Renal cortical epithelial cell (primary cell): ENCODE measurements at places on chromosomes 4 and X.
A peak's percentile ranks its signal among the peaks of the same experiment; 100 is the strongest.

- DNase-seq, result no peak
Measured at GRCh38 chr4:14087459-14087858, 459.9 kb upstream of the BOD1L1 start.

DNA sequence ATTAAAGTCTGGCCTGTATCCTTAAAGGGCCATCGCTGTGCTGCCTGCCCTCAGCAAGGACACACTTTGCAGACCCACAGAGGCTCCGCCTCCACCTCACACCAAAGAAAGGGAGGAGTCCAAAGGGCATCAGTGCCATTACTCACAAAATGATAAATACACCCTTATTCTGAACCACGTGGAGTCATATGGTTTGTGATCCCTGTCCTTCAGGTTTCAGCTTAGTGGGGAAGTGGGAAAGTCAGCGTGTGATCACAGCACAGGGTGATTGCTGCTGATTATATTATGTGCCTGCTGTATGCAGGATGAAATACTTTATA is 35.9 kb upstream of the MSANTD1 start:
- DNase-seq, result no peak

DNA sequence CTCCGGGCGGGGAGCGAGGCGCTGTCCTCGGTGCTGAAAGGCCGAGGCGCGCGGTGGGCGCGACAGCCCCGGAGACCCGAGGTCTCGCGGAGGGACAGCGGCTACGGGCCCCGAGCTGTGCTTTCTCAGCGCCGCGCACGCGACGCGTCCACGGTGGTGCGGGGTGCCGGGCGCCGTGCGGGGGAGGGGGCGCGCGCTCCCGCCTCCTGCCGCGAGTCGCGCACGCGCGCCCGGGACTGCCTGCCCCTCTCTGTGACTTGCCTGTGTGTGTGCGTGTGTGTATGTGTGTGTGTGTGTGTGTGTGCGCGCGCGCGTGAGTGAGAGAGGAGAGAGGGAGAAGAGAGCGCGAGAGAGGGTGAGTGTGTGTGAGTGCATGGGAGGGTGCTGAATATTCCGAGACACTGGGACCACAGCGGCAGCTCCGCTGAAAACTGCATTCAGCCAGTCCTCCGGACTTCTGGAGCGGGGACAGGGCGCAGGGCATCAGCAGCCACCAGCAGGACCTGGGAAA is at the start of gene GRIA2:
TSS of gene GRIA2 (plus strand) at position 358 of the 511 bp plus-strand sequence. CDS start 315 bp downstream, outside the sequence.
- no peak for DNase-seq

DNA sequence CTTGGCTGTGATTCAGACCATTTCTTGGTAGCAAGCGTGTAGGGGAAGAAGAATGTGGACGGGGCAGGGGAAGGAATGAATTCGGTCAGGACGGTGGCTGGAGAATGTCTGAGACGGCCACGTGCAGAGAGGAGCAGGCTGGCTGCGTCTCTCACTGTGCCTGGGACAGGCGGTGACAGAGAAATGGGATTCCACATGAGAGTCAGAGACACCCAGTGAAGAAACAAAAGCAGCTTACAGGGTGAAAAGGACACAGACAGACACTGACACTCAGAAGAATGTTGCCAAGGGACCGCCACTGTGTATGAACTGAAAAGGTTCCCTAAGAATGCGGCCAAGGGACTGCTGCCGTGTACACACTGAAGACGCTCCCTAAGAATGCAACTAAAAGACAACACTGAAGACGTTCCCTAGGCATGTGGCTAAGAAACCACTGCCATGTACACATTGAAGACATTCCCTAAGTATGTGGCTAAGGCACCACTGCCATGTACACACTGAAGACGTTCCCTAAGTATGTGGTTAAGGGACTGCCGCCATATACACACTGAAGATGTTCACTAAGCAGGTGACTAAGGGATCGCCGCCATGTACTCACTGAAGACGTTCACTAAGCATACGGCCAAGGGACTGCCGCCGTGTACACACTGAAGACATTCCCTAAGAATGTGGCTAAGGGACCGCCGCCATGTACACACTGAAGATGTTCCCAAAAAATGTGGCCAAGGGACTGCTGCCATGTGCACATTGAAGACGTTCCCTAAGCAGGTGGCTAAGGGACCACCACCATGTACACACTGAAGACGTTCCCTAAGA is 49.1 kb downstream of the DHRSX start:
- DNase-seq, result peak; percentile 7

DNA sequence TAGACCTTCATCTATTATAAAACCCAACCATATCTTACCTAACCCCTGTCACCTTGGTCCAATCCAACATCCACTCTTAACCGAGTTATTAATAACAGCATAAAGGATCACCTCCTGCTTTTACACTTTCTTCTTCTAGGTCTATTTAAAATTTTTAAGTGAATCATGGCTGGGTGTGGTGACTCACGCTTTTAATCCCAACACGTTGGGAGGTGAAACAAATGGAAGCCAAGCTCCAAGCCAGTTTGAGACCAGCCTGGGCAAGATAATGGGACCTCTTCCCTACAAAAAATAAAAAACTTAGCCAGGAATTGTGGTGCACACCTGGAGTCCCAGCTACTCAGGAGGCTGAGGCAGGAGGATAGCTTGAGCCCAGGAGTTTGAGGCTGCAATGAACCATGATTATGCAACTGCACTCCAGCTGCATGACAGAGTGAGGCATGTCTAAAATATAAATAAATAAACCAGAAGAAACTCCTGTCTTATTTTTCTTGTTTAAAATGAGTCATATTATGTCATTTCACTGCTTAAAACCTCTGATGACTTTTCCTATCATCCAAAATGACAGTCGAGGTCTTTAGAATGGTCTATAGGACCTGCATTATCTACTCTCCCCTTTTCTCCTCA is 188.4 kb downstream of the GASK1B start:
- no peak for DNase-seq

- peak; percentile 40 for DNase-seq
Measured at GRCh38 chr4:95092766-95093165, 335.0 kb downstream of the BMPR1B start.

DNA sequence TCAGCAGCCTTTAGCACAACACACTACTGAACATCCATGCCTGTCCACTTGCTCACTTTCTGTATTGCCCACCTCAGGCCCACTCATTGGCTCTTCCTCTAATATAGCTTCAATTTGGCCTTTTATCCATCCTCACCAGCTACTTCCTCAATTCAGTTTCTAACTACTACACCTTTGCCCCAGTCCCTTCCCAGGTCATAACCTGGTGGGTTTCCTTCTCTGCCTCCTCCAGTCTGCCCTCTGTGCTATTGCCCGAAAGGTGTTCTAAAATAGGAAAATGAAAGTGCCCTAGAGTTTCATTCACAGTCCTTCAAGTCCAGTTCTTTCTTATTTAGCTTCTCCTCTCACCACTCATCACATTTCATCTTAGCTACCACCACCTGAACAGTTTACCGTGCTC is 23.1 kb downstream of the MOSPD2 start:
- DNase-seq, result no peak

- DNase-seq, result no peak
Measured at GRCh38 chr4:112053825-112054350, 91.4 kb upstream of the FAM241A start.

GRCh38 chr4:86569103-86569870 is 24.8 kb upstream of the PTPN13 start:
- no peak for DNase-seq

GRCh38 chrX:69120476-69120875 is 44.8 kb downstream of the PJA1 start:
- no peak for DNase-seq

- no peak for DNase-seq
Measured at GRCh38 chr4:79906303-79906702, 166.7 kb downstream of the ANTXR2 start.

- DNase-seq, result no peak
Measured at GRCh38 chr4:145690610-145691009, 10.7 kb downstream of the C4orf51 start.

DNA sequence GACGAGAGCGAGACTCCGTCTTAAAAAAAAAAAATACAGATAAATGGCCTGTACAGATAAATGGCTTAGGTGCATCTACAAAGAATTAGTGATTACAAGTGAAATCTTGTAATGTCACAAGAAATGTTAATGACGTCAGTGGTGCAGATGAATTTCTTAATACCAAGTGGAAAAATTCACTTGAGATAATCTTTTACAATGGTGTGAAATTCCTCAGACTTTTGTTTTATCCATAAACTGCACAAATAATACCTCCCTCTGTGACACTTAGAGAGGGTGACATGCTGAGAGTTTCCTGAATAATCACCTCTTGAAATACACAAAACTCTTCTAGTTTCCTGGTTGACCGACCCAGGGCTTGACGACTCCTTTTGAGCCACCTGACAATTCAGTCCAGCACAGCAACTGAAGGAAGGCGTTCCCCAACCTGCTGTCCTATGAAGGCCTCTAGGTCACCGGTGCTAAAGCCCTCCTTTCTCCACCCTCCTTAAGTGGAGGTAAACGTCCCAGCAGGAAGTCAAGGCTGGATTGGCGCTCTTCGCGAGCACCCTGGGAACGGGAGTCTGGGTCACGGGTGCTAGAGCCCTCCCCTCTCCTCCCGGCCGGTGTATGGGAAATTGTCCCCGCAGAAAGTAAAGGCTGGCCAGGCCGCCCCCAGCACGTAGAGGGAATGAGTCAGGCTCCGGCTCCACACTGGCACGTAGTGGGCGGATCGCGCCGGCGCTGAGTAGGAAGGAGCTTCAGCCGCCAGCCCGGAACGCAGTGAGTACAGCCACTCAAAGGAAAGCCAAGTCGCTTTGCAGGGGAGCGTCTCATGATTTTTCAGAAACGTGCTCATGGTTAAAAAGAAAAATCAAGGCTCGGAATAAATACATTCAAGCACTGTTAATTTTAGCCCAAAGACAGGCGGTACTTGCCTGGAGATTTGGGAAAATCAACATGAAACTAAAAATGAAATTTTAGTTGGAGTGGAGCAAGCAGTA is at the start of gene TMEM144:
TSS of gene TMEM144 (plus strand) at position 662 of the 983 bp plus-strand sequence. CDS start 2,182 bp downstream, outside the sequence.
- peak; percentile 88 for DNase-seq

DNA sequence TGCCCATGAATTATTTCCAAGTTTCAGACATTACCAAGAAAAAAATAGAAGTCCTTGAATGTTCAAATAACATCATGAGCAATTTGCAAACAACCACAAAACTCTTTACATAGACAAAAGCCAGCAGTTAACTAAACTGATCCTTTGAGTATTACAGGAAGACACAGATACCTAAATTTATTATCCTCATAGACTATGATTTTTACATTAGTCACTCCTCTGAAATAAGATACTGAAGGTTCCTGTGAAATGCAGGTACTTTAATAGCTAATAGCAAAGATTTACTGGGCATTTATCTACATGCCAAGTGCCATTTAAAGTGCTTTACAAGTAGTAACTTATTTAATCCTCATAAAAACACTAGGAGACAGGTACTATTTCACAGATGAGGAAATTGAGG is 37.7 kb downstream of the GPR82 start:
- DNase-seq, result no peak

DNA sequence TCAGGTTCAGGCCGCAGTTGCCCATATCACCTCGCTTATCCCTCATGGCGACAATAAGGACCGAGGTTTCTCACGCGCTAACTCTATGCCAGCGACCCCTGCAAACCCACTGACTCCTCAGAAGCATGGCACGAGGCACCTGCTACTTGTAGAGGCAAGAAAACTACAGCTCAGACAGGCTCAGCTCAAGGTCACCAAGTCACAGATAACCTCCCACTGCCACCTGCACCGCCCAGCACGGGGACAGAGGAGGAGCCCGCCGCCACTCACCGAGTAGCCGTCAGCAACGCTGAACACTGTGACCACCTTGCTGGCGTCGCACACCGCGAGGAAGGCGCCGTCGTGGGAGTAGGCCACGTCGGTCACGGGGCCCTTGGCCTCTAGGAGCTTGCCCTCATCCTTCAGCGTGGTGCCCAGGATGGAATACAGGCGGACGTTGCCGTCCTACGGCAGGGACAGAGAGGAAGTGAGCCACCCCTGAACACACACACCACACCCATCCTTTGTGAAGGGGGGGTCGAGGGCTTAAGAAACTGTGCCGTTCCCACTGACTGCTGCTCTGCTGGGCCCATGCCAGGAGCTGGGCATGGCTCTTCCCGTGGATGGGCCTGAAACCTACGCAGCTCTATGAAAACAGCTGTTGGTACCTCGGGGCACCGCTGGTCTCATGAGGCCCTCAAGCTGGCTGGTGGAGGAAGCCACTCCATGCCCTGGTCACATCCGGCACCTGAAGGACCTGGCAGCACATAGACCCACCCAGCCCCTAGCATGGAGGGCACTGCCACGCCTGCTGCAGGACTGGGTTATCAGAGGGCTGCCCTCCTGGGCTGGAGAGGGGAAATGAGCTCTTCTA is 38.9 kb downstream of the WDR1 start:
- DNase-seq, result no peak

- no peak for DNase-seq
Measured at GRCh38 chrX:112164420-112164819, 81.8 kb upstream of the TRPC5 start.

GRCh38 chrX:56397636-56398035 is 165.5 kb downstream of the KLF8 start:
- no peak for DNase-seq

DNA sequence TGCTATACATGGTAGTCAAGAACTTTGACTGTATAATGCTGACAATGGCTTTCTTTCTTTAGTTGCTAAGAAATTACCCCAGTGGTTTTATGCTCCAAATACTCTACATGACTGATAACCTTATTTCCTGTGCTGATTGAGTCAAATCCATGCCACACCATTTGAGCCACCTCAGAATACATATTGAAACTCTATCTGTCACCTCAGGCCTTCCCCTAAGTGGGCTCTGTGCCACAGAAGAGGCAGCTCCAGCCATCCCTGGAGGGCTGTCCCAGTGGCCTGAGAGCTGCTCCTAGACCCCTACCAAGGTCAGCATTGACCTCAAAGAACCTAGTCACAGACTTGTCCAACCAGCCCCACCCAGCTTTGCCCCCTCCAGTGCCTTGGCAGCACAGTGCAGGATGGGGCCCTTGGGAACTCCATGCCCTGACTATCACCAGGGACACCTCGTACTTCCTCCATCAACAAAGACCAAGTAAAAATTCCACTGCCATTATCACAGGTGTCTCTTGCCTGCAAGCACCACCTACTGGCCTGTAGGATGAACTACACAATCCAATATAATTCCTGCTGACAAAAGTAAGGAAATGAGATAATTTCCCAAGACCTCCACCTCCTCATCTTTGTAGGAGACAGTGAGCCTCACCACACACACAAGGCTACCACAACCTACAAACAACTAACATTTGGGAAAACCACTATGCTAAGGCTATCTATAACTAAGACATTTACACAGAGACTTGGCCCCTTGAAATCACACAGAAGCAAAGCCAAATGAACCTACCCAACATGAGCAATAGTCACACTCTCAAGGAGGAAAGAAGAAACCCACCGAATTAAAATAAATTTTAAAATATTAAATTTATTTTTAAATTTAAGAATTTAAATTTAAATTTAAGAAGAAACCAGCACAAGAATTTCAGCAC is 239.9 kb downstream of the NKX6-1 start:
- peak; percentile 40 for DNase-seq

- DNase-seq, result no peak
Measured at GRCh38 chr4:78553529-78554060, 2.0 kb downstream of the ANXA3 start.
